ENCODE measurements at places on chromosomes 4 and X. TPM values are rescaled to one million over a fixed set of nuclear protein-coding genes. Genes with fewer than 3 reads are reported as not detected.

The BST1 gene
- total RNA-seq, result 12.7 TPM

The CXCL13 gene
- total RNA-seq, result 2.8 TPM

The KIAA1210 gene
- total RNA-seq, result not detected

The MRPL1 gene
- 22.1 TPM for total RNA-seq

The FRG2 gene
- not detected for total RNA-seq

The MMRN1 gene
- 12.5 TPM for total RNA-seq

The TLR10 gene
- 0.98 TPM for total RNA-seq

The SOWAHB gene
- total RNA-seq, result 11.7 TPM

The PRDM8 gene
- 4.1 TPM for total RNA-seq

The CXCL11 gene
- not detected for total RNA-seq

The GAGE12J gene
- total RNA-seq, result not detected

The GRIA3 gene
- 4.8 TPM for total RNA-seq

The GPR143 gene
- total RNA-seq, result 1.8 TPM

The CTAG1B gene
- total RNA-seq, result not detected

GRCh38 chrX:2500803-2501558 is at the start of the genes DHRSX and ZBED1:
Gene DHRSX, minus strand, starts transcription at chrX:2500976. Its CDS starts 51 bp downstream, at chrX:2500925.
Gene ZBED1, minus strand, starts transcription at chrX:2500976. Its CDS starts 10,257 bp downstream, at chrX:2490719.
- DNase-seq, result no peak

GRCh38 chr4:80202741-80203553 is 5.6 kb downstream of the PRDM8 start:
- no peak for DNase-seq

DNA sequence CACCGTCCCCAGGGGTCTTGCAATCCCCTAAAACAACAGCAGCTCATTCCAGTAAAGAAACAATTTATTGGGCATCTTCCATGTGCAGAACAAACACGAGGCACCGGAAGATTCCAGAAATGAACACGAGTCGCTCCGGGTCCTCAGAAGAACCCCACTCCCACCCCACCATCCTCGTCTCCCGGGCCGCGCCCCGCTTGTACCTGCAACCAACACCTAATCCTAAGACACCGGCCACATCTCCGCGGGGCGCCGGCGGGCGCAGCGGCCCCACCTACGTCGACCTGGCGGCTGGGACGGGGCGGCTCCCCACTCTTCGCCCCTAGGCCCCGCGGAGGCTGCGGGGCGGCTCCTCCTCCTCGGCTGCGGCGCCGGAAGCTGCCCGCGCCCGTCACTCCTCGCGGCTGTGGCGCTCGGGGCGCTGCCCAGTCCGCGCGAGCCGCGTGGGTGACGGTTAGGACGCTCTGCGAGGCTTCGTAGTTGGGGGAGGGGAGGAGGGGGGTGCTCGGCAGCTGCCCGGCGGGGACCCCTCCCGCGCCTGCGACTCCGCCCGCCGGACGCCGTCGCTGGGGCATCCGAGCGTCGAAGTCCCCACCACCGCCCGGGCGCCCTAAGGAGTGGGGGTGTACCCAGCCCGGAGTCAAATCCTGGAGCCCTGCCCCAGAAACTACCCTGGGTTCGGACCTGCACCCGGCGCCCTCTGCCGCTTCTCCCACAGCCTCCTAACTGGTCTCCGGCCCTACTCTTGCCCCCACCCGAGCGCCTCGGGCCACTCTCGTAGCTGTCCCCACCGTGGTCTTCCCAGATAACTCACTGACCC is at the start of gene CCDC158:
Gene CCDC158 (minus strand): TSS at position 380 of the 820 bp plus-strand sequence. CDS start 17,934 bp downstream, outside the sequence.
- DNase-seq, result no peak

DNA sequence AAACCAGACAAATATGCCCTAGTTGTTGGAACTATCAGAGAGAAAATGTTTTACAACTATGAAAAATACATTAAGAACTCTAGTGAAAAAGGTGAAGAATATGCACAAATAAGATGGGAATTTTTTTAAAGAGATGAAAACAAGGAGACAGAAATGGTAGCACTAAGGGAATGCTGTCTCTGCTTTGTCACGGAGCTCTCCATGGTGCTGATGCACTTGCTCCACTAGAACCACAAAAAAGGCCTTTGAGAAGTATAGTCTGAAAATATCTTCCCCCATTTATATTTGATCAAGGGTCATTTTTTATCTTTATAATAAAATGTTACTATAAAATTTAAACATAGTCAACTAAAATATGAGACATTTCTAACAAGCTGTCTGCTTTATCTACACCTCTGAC is 1655.5 kb upstream of the AGA start:
- no peak for DNase-seq

- no peak for DNase-seq
Measured at GRCh38 chr4:75370576-75370975, 143.6 kb downstream of the RCHY1 start.

GRCh38 chrX:38868941-38869401 is 67.7 kb downstream of the MID1IP1 start:
- DNase-seq, result no peak

DNA sequence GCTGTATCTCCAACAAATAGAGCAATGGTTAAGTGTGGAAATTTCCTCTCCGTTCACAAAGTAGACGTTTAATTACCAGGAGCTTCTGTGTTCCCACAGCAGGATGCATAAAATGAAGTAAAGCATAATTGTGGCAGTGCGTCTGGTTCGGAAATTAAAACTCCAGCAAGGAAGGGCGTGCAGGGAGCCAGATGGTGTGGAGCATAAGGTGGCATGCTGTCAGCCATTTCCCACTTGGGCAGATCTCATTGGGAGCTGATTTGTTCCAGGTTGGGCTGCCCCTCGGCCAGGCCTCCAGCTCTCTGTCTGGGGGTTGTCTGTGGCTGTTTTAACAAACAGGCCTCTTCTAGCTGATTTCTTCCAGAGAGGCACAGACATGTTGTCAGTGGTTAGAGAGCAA is 182.1 kb upstream of the CLNK start:
- DNase-seq, result no peak

GRCh38 chr4:80008351-80008750 is 64.7 kb downstream of the ANTXR2 start:
- no peak for DNase-seq

DNA sequence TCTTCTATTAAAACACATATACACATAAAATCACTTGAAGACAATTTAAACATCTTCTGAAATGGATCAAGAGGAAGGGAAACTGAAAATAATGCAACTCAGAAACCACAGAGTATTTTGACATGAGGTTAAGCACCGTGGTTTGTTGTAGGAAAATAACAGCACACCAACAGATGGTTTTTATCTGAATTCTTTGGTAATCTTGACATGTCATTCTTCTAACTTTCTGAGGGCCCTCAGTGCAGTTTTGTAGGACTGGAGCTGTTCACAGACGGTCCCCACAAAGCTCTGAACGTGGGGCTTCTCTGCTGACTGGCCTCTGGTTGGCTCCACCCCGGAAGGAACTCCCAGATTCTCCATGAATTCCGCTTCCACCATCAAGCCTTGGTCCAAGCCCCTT is 16.0 kb upstream of the TLR8 start:
- DNase-seq, result no peak

GRCh38 chr4:15504041-15504440 is 34.4 kb downstream of the CC2D2A start:
- no peak for DNase-seq

DNA sequence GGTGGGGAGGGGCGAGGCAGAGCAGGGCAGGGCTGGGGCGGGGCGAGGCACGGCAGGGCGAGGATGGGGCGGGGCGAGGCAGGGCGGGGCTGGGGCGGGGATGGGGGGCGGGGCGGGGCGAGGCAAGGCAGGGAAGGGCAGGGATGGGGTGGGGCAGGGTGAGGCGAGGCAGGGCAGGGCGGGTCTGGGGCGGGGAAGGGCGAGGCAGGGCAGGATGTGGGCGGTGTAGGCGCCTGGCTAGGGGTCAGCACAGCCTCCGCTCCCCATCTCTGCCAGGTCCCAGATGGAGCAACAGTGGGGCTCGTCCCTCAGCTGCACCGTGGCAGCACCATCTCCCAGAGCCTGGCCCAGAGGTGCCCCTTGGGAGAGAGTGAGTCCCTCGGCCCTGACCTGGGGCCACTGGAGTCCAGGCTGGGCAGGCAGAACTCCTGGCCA is 4.2 kb upstream of the SRPK3 start:
- DNase-seq, result no peak

DNA sequence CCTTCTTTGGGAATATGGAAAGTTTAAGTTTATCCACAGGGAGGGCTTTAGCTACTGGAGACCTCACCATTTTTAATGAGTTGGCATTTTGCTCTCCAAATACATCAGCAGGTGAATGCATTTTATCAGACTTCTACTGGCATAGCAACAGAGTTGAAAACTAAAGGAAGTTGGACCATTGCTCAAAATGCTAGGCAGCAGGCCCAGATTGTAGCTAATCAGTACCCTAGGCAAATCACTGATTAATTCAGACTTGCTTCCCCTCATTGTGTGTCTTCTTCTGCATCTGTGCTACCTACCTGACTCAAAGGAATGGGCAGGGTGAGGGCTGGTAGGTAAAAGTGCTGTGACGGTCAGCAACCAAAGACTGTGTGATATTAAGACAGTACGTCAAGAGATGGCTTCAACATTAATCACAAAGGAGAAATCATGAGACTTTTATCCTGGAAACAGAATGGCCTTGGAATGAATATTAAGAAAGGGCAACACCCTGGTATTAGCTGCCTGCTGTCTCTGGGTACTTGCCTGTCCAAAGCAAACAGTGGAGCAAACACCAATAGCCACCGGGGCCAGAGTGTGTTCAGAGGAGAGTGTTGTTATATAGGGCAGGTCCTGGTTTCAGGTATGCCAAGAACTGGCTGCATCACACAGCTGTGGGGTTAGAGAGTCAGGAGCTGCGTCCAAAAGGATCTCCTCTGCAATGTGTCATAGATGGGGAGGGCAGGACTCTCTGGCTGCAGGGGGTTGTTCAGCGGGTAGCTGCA is 17.1 kb upstream of the SMIM20 start:
- peak; percentile 64 for DNase-seq

DNA sequence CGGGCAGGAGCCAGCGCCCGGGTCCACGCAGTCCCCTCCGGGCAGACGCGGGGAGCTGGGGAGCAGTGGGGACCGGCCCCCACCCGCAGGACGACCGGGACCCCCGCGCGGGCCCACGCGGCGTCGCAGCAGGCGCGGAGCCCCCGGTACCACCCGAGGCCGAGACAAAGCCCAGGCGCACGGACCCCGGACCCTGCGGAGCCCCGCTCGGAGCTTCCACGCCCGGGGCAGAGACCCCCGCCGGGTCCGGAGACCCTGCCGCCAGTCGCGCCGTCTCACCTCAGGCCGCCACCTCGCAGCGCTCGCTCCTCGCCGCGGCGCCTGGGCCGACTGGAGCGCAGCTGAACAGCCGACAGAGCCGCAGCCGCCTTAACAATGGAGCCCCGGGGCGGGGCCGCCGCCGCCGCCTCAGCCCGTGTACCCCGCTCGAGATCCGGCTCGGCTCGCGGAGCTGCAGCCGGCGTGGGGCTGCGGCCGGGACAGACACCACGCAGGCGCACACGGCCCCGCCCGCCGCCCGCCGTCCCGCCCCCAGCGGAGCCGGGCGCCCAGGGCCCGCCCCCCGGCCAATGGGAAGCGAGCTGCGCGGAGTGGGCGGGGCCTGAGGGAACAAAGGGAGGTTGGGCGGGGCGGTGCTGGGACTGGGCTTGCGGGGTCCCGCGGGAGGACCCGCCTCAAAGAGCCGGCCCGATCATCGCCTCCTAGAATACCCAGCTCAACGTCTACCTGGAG is at the start of gene AFAP1:
Gene AFAP1 (minus strand): TSS at position 485 of the 732 bp plus-strand sequence. CDS start 67,783 bp downstream, outside the sequence.
- peak; percentile 82 for DNase-seq

DNA sequence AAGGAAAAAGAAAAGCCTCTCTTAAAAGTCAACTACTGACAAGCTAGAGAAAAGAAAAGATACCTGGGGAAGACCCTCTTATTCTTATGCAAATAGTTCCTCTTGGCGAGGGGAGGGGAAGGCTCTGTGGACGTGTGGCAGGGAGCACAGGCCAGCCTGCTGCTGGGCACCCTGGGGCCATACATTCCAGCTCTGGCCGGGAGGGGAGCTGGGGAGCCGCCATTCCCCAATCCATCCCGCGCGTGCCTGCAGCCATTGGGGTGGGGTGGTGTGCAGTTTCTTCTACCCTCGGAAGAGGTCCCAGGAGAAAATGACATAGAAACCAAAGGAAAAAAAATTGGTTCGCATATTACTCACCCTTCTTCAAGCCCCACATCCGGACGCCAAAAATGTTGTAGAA is 1496.4 kb downstream of the RPA4 start:
- no peak for DNase-seq

- DNase-seq, result no peak
Measured at GRCh38 chrX:71095033-71095432, 618 bp upstream of the FOXO4 start.

- no peak for DNase-seq
Measured at GRCh38 chr4:48234575-48234974, 35.1 kb downstream of the TEC start.

DNA sequence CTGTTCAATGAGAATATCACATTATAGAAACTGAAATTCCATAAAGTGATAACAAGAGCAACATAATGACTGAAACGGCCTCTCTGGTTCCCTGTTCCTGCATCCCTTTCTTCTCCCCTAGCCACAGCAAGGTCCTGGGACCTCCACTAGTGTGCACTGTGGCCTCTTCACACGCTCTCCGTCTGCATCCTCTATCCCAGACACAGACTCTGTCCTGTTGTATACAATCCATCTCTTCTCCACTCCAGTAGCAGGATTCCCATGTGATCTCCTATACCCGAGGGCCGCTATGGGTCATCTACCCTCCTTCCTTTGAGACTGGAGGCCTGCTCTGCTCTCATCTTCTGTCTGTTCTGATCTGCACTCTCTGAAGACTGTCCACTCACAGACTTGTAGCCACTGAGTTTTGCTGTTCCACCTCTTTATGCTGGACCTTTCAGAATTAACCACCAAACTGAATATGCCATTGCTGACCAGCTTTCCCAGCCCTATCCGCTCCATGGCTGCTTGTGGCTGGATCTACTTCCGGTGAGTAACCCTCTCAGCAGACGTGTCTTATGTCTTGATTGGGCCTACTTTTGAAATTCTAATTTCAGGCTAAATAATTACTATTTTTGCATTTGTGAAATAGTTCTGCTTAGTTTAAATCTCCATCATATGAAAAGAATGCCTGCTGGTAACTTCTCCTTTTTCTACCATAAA is 105.1 kb upstream of the NAP1L5 start:
- DNase-seq, result no peak

GRCh38 chr4:95821867-95822266 is 18.0 kb upstream of the PDHA2 start:
- DNase-seq, result no peak

DNA sequence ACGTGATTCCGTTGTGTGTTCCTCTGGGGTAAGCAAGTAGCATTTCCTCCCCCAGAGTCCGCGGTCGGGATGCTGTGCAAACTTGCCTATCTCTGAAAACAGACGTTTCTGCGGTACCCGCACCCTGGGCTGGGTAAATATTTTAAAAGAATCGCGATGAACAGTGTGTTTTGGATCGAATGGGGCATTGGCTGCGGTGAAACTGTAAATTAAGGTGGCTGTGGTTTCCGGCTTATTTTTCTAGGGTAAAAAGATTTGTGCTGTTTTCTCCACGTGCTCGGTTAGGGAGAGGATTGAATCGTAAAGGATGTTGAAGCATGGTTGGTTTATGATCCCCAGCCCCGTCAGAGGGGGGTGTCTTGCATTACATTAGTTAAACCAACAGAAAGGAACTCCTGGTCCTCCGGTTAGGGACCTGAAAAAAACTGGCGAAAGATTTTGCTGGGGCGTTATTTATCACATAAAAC is 1.2 kb downstream of the HHIP start:
- DNase-seq, result no peak

GRCh38 chr4:16687845-16688244 is 210.6 kb downstream of the LDB2 start:
- DNase-seq, result no peak
